ENCODE measurements at places on chromosomes 11 and 22.

DNA sequence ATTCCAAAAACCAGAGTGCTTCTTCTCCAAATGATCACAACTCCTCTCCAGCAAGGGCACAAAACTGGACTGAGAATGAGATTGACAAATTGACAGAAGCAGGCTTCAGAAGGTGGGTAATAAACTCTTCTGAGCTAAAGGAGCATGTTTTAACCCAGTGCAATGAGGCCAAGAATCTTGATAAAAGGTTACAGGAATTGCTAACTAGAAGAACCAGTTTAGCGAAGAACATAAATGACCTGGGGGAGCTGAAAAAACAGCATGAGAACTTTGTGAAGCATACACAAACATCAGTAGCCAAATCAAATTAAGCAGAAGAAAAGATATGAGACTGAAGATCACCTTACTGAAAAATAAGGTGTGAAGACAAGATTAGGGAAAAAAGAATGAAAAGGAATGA, 15.5 kb downstream of the OR52M1 start:
- no peak for DNase-seq

DNA sequence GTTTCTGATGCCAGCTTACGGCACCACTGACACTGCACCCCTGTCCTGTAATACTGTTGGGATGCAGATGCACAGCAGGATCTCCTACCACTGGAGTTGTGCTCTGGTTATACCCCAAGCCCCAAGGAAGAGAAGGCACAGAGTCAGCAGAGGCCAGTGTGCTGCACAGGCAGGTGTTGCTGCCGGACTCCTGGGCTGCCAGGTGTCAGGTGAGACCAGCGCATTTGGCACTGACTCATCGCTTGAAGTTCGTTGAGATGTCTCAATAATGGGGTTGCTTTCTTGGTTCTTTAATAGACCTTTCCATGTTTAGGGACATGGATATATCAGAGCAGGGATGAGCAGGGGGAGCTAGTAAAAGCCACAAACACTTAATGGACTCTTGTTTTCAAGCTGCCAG, 75.7 kb upstream of the TTC12 start:
- no peak for DNase-seq

- no peak for DNase-seq
Observed at GRCh38 chr22:47209547-47210023, 447.1 kb downstream of the TBC1D22A start.

GRCh38 chr22:27108425-27109114, 451.2 kb downstream of the MIAT start:
- DNase-seq: no peak

DNA sequence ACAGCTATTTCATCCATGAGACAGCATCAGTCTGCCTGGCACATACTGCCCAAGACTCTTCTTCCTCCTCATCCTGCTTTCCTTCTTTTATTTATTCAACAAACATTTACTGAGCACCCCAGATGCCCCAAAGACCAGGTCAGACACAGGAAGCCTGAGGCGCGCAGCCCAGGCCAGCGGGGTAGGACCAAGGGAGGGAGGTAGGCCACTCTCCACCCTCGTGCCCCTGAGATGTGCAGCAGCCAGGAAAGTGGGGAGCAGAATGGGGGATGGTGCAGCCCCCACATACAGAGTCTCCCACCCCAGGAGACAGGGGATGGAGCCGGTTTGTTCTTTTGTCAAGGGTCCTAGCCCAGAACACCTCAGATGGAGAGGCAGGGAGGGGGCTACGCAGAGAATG, 4.2 kb upstream of the IL2RB start:
- no peak for DNase-seq

All from activated T-helper 1 cell treated with Interleukin-2 at 50 U/mL for 16 hours (primary cell).